ENCODE measurements at places on chromosomes 6 and 20. TPM values are rescaled to one million over a fixed set of nuclear protein-coding genes. Genes with fewer than 3 reads are reported as not detected.

GLP1R gene
- total RNA-seq = 0.58 TPM

RHAG gene
- 1.0 TPM for total RNA-seq

CST2 gene
- not detected for total RNA-seq

DNA sequence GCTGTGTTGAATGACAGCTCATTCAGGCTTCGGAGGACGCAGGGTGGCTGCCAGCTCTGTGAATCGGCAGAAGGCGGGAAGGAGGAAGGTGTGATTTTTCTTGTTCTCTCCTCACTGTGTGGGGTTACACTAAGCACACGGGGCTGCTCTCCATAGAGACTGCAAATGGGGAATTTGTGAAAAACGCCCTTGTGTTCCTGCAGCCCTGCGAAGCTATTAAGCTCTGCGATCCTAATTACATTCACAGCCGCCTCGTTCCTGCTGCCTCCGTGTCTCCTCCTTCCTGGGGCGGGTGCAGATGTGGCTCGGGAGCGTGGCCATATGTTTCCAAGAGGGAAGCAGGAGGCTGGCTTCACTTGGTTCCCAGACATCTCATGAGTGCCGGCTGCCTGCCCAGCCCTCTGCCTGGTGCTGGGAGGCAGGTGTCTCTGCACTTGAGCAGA lies 124.0 kb downstream of the TOX2 start:
- DNase-seq = no peak

- DNase-seq = no peak
These were observed 339.6 kb upstream of the NOX3 start for GRCh38 chr6:155795173-155795796.
